ENCODE measurements at places on chromosomes 1 and 21. TPM values are rescaled to one million over a fixed set of nuclear protein-coding genes. Genes with fewer than 3 reads are reported as not detected.

DNA sequence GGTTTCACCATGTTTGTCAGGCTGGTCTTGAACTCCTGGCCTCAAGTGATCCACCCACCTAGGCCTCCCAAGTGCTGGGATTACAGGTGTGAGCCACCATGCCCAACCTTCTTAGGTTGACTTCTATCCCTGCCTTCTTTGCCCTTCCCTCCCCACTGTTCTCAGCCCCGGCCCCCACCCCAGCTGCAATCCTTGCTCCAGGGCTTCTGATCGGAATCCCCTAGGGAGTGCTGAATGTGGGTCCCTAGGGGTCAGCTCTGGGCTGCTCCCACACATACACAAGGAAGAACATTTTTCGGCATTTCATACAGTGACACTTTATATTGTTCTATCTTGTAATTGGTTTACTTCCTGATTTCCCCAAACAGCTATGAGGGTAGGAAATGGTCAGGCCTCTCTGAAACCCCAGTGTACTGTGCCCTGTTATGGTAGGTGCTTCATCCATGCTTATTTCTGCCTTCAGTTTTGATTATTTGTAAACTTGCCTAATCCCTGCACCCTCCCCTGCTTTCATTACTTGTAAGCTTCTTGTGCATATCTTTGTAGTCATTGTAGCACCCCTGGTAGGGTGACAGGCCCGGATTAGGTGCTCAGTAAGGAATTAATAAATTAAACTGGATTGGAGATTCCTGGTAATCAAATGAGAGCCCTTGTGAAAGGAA, 5.8 kb upstream of the SRP9 start:
- no peak for DNase-seq

- no peak for DNase-seq
Measured at GRCh38 chr1:222828939-222829338, 14.1 kb downstream of the DISP1 start.

Gene SELENBP1
- total RNA-seq = 5.2 TPM

- DNase-seq = no peak
Measured at GRCh38 chr1:7657287-7658016, 113.6 kb upstream of the VAMP3 start.

GRCh38 chr1:227429447-227430359, 111.4 kb upstream of the CDC42BPA start:
- DNase-seq = peak; percentile 90

- DNase-seq = peak; percentile 55
Measured at GRCh38 chr1:34597877-34598514, 156.9 kb upstream of the GJB5 start.

Gene ID3
- 90.8 TPM for total RNA-seq

- no peak for DNase-seq
Measured at GRCh38 chr1:7885513-7886404, 32.9 kb upstream of the UTS2 start.

DNA sequence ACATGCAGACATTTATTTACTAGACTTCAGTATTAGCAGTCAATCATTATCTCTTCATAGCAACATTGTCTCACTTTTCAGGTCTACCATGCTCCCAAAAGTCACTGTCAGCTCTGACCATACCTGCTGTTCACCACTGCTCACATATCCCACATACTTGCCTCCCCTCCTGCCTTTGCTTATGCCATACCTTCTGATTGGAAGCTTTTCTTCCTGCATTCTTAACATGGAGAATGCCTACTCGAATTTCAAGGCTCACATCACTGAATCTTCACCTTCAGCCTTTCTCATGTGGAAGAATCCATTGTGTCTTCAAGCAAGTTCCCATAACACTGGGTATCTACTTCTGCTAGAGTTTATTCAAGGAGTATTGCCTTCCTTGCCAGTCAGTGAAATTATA, 135.4 kb downstream of the NTNG1 start:
- no peak for DNase-seq

- no peak for DNase-seq
Measured at GRCh38 chr1:25643929-25644328, 27.3 kb downstream of the MAN1C1 start.

GRCh38 chr1:30088594-30088993, 634.8 kb downstream of the MATN1 start:
- no peak for DNase-seq

Gene GPR157
- 4.7 TPM for total RNA-seq

- DNase-seq = no peak
Measured at GRCh38 chr1:9558946-9559545, 19.8 kb downstream of the SLC25A33 start.

GRCh38 chr21:41344146-41344545, 17.7 kb upstream of the MX2 start:
- no peak for DNase-seq

Gene G0S2
- total RNA-seq = 31.5 TPM

DNA sequence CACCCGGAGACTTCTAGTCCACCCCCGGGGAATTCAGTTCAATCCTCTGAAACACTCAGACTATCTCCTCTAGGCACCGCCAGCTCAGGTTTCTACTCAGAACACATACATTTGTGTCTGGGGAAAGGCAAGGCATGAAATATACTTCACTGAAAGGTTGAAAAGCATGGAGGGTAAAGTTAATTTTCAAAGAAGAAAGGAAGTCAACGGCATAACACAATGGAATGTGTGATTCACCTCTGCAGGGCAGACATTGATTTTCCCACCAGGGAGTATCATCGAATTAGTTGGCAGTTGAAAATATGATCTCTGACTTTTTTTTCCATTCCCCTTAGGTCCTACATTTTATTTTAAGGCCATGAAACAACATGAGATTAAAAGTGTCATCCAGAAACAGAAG, 669.4 kb downstream of the SMYD3 start:
- DNase-seq = peak; percentile 32

- DNase-seq = peak; percentile 95
Measured at GRCh38 chr1:54421101-54421504, 14.9 kb upstream of the SSBP3 start.

- no peak for DNase-seq
Measured at GRCh38 chr1:51553911-51554310, 34.8 kb upstream of the EPS15 start.

Gene DCDC2B
- total RNA-seq = not detected

Gene CCDC17
- total RNA-seq = 0.20 TPM

DNA sequence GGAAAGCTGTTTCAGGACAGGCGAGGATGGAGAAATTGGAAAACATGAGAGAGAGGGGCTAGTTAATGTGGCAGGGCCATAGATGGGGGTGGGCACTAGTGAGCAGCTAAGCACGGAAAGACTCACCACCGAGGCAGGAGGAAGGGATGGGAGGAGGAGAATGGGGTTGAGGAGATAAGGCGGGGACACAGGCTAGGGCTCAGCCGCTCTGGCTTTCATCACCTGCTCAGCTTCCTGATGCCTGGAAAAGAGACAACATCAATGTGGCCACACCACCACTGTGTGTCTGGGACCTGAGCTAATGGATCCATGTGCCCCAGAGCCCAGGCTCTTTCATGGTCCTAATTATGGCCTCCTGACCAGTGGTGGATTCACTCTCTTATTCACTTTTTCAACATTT, 27.6 kb downstream of the PMVK start:
- no peak for DNase-seq

Gene CFAP107
- total RNA-seq = not detected

- no peak for DNase-seq
Measured at GRCh38 chr21:37530901-37531351, 164.4 kb downstream of the DYRK1A start.

DNA sequence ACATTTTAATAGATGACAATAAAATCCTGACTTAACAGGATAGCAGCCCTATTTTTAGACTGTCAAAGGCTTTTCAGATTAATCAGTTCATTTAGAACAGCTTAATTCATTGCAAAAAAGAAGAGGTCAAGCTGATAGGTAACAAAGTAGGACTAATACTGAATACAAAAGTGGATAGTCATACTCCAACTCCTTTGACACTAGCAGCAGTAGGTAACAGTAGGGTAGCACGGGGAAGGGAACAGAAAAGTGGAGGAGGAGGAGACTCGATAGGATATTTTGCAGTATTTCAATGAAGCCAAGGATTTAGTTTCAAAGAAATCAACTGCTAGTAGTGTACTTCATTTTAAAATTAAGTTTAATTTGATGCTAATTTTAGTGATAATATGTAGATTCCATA, 51.1 kb downstream of the USP1 start:
- DNase-seq = no peak

GRCh38 chr1:87505391-87505983, 176.8 kb downstream of the LMO4 start:
- DNase-seq = no peak

Gene ZC3H11A
- 62.7 TPM for total RNA-seq

GRCh38 chr1:110102081-110102480, 10.2 kb upstream of the UBL4B start:
- peak; percentile 89 for DNase-seq

DNA sequence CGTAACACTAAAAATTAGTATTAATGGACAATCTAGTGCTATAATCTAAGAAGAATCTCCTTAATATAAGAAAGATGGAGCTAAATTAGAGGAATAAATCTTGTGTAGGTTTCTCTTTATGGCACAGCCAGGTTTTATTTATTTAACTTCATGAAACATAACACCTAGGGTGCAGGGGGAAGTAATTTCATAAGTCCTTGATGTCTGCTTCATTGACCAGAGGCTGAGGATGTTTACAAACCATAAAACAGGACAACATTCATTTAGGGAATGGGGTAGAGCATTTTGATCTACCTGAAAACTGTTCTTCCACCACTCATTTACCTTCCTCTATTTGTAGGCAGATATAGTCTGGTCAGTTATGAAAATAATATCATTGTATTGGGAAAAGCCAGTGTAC, 95.5 kb downstream of the NGF start:
- no peak for DNase-seq

DNA sequence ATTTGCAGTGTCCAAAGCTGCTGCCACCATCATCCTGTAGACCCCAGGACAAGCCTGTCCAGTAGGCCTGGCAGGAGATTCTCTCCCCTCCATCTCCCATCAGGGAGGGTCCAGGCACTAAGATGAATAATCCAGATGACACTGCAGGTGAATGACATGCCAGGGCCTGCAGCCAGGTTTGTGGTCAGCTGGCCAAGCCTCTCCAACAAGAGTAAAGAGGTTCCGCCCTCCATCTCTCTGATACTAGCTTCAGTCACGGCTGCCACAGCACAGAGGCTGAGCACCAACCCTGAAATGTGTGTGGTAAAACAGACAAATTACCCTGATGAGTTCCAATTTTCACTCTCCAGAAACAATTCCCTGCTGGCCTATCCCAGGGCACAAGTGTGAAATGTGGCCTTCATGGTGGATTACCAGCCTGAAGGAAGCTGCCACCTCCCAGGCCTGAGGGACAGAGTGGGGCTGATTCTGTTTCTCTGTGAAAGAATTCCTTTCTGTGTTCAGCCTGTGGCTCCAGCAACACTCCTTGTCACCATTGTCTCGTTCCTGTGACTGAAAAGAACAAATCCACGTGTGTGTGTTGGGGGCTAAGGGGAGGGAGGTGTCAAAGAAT, 19.9 kb upstream of the LHX4 start:
- DNase-seq = no peak

DNA sequence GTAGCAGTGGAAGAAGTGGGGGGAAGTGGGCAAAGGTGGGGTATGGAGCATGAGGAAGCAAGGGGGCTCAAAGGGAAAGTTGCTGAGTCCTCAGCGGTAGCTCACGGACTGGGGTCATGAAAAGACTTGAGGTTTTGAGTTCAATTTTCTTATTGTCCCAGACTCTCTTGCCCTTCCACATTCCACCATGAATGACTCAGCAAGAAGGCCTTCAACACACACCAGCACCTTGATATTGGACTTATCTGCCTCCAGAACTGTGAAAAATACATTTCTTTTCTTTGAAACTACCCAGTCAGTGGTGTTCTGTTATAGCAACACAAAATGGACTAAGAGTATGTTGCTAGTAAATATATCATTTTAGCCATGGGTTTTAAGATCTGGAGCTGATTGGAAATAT, 17.3 kb upstream of the RHBDL2 start:
- peak; percentile 56 for DNase-seq

Gene SIPA1L2
- 12.9 TPM for total RNA-seq

Gene COL16A1
- 6.9 TPM for total RNA-seq

GRCh38 chr1:2115702-2116341, 65.6 kb downstream of the PRKCZ start:
- DNase-seq = no peak

GRCh38 chr1:10889650-10890353, 93.4 kb upstream of the CASZ1 start:
- DNase-seq = no peak

DNA sequence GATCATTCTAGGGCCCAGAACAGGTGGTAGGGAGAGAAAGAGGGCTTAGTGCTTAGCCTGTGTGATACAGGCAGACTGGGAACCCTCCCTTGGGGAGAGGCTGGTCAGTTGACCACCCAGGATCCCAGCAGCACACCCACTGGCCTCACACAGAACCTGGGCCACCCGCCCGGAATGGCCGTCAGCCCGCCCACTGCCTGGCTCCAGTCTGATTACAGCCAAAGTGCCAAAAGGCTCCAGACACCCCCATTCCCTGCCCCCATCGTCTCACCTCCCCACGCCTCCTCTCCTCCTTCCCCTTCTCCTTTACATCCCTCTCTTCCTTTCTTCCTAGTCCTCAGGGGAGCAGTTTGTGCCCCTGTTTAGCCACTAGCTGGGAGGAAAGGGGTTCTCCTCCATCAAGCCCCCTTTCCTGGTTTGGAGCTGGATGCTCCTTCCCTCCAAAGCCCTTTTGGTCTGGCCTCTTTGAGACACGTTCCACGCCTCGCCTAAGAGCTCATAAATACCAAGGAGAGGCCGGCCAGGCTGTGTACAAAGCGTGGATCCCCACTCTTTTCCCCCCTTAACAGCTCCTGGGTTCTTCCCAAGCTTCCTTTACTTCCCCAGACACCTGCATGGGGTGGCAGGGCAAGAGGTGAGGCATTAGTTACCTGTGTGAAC, 4.6 kb upstream of the WNT2B start:
- DNase-seq = no peak

Gene LRRC38
- total RNA-seq = not detected

DNA sequence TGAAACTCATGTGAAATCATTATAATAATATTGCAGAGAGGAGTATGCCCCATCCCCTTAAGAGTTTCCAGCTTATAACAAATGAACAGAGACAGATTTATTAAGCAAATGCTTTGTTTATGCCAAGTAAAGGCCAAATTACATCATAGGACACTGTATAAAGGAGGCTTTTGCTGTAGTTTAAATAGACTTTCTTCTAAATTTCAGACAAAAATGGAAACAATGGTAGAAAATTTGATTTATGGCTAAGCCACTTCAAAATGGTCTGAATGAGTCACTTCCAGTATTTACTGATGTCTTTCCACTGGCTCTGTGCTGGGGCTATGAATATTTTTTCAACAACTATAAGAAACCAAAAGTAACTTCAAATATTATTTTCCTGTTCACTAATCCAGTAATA, 81.1 kb upstream of the ST6GALNAC5 start:
- peak; percentile 11 for DNase-seq

GRCh38 chr1:235253219-235253962, 74.6 kb downstream of the ARID4B start:
- peak; percentile 70 for DNase-seq

GRCh38 chr1:44276901-44277300, 63.6 kb downstream of the DMAP1 start:
- DNase-seq = no peak

Gene FCRL2
- total RNA-seq = not detected

DNA sequence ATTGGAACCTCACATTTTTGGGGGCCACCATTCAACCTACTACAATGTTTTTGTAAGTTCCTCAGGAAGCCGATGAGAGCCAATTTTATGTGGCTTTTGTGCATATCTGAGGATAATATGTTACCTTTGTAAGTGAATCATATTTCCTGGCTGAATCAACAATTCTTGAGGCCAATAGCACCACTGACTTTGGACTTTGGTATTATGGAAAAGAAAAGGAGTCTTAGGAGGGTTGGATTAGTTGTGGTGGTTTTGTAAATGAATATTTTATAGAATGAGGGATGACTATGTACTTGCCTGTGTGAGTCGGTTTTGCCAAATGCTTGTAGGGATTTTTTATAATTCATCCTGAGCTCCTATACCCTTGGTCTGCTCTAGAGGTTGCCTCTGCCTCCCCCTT, 181.5 kb upstream of the HMGB4 start:
- no peak for DNase-seq

Gene PRMT6
- total RNA-seq = 8.9 TPM
